ENCODE measurements at places on chromosomes 2 and 18.

DNA sequence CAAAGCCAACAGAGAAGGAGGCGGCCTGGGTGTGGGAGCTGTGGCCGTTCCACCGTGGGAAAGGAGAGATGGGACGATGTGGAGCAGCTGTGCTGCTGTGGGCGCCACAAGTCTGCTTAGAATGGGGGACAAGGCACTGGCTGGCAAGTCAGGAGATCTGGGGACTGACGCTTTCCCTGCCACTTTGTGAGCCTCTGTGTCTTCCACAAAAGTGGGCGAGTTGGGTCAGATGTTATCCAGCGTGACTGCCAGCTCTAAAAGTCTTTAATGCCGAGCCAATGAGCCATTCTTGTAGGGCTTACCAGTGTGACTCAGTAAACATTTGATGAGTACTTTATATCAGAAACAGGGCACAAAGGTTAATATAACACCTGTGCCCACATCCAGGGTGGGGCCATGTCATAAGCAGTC lies 113.6 kb upstream of the MGAT5 start:
- no peak for DNase-seq

DNA sequence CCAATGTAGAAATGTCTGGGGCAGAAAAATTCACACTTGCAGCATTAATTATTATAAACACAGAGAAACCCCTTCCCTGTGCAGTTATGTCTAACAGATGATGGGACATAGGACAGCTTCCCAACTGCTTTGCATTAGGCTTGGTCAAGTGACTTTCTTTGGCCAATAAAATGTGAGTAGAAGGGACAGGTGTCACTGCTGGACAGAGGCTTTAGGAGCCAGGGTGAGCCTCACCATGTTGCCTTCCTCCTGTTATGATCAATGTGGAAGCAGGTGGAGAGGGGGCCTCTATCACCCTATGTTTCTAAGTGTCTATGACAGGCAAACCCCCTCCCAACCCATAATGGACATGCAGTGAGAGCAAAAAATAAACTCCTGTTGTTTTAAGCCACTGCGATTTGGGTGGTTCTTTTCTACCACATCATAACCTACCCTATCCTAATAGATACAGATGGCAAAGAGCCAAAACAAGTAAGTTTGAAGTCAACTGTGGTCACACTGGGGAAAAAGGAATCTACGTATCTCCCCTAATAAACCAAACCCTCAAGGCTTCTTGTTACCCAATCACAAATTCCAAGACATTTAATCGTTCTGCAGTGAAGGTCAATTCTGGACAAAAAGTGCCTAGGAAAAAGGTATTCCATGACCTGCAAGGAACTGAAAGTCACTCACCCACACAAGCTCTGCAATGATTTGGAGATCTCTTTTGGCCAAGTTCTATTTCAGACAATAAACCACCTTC lies 28.6 kb upstream of the POU3F3 start:
- no peak for DNase-seq

DNA sequence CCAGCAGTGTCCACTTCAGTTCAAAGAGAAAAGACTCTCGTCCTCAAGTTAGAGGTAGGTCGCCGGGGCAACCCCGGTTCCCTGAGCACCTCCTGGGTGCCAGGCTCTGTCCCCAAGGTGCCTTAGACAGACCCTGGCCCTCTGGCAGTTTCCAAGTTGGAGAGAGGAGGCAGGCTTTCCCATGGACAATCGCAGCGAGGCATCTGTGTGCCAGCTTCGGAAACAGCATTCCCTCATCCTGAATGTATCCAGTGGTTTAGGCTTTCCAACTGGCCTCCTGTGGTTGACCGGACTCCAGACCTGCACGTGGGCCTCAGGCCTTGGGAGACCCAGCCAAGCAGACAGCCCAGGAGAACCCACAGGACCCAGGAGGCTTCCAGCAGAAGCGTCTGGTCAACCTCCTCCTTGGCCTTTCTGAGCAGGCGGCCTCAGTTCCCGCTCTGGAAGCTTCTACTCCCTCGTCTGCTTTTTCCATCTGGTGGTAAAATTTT lies 70.3 kb downstream of the KCNF1 start:
- no peak for DNase-seq

- no peak for DNase-seq
Observed at GRCh38 chr18:63905361-63905760, 2.4 kb upstream of the SERPINB10 start.

- no peak for DNase-seq
Observed at GRCh38 chr18:8756571-8756970, 51.2 kb downstream of the MTCL1 start.

DNA sequence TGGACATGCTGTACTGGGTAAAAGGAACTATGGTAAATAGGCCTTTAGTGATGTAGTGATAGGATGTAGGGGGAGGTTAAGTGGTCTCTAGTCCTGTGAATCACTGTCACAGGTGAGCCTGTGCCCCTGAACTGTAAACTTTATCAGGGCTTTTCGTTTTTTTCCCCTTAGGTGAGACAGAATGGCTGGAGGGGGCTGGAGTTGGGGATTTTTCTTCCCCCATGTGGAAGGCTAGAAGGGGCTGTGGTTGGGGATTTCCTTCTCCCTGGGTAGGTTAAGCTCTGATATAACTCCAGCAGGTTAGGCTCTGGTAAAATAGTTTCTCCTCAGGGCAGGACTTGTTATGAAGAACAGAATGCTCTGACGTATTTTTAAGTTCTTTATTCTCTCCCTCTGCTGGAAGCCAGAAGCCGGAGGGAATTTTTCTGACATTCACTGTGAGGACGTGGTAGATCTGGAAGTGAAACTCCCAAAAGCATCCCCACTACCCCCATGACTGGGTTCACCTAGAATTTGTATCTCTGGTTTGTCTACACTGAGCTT lies 28.5 kb downstream of the PIKFYVE start:
- DNase-seq, result peak; percentile 62

DNA sequence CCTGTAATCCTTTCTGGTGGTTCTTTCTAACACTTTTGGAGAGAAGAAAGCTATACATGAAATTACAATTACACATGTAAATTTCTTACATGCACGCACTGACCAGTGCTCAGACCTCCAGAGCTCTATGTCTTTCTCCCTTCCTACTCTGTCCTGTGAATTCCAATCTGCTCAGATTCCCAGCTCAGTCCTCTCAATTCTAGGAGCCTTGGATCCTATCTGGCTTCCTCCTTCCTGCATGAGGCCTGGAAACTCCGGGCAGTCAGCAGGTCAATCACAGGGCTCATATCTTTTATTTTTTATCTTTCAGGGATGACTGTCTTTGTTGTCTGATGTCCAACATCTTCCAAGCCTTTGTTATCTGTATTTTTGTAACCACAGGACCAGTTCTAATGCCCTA lies 56.0 kb downstream of the NEURL3 start:
- DNase-seq, result no peak

GRCh38 chr18:10059610-10060468 lies 146.0 kb downstream of the VAPA start:
- DNase-seq, result peak; percentile 89

DNA sequence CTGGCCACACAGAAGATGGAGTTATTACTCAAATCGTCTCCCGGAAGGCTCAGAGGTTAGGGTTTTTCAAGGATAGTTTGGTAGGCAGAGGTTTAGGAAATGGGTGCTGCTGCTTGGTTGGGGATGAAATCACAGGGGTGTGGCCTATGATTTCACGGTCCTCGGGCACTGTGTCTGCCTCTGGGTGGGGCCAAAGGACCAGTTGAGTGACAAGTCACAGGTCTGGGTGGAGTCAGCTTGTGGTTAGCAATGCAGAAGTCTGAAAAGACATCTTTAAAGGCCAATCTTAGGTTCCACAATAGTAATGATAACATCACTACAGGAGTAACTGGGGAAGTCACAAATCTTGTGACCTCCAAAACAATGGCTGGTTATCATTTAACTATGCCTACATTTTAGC lies 387.8 kb downstream of the ZNF521 start:
- DNase-seq, result peak; percentile 58

GRCh38 chr18:61765097-61765496 lies 127.7 kb downstream of the RNF152 start:
- no peak for DNase-seq

GRCh38 chr2:70778676-70779075 lies 10.7 kb upstream of the ADD2 start:
- no peak for DNase-seq

GRCh38 chr2:200624658-200625057 lies 38.8 kb downstream of the AOX1 start:
- DNase-seq, result no peak

- DNase-seq, result no peak
Observed at GRCh38 chr2:120672526-120673204, 63.0 kb upstream of the GLI2 start.

GRCh38 chr18:37986665-37987064 lies 421.1 kb upstream of the CELF4 start:
- DNase-seq, result no peak

GRCh38 chr2:42029639-42030199 lies 18.1 kb upstream of the PKDCC start:
- no peak for DNase-seq

GRCh38 chr2:117953231-117953630 lies 60.6 kb downstream of the CCDC93 start:
- DNase-seq, result no peak

DNA sequence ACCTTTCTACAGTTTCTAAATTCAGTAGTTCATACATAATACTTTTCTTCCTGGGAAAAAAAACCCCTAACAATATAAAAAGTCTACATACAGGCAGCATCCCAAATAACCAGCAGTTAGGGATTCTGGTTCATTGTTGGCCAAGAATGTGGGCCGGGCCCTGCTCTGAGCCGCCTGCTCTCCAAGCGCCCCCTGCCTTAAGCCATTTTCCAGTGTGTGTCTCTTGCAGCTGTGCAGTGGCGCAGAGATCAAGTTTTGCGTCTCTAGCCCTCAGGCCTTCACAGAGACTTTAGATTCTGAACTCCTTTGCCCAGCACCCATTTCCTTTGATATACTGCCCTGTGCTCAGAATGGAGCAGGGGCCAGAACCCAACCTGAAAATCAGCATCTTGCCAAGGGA lies 32.9 kb downstream of the RMC1 start:
- no peak for DNase-seq

DNA sequence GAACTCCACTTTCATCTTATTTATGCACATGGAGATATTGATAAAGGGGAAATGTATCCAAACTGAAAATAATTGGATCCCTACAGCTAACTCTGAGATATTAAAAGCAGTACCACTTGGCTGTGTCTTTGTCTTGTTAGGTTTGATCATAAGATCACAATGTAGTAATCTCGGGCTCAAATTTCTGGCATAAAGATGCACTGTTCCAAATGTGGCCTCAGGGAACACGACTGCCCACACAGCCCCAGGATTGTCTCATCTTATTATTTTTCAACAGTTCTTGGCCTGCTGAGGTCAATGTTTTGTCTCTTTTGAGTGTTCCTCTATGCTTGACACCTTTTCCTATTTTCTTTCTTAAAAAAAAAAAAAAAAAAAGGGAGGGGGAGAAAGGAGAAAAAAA lies 114.1 kb downstream of the GBX2 start:
- DNase-seq, result no peak
